ENCODE measurements at places on chromosomes 13 and 19. TPM values are rescaled to one million over a fixed set of nuclear protein-coding genes. Genes with fewer than 3 reads are reported as not detected.

Gene NEK5
- total RNA-seq: under 0.01 TPM

- no peak for DNase-seq
These were observed 50.7 kb downstream of the LHFPL6 start for GRCh38 chr13:39552246-39552645.

DNA sequence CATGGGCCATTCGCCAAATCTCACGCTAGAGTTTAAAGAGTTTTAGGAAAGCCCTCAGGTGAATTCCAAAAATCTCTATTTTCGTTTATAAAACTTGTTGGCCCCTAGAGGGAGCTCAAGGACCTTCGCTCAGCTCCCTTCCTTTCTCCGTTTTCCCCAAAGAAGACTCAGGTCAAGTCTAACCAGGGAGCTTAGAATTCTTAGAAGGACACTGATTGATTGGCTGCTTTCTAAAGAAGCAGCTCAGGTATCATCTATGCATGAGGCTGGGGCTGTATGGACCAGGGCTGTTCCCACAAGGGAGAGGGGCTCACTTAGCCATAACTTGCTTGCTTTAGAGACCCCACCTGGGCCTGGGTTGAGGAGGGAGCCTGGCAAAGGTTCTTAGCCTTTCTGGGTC, 20.5 kb downstream of the DZIP1 start:
- peak; percentile 72 for DNase-seq

GRCh38 chr13:82664183-82664582, 1218.1 kb downstream of the SLITRK1 start:
- DNase-seq: no peak

Measured in fibroblast of lung (primary cell).